ENCODE measurements at places on chromosomes 12 and 14.

- peak; percentile 54 for DNase-seq
Measured at GRCh38 chr12:91361864-91362263, 179.2 kb upstream of the DCN start.

DNA sequence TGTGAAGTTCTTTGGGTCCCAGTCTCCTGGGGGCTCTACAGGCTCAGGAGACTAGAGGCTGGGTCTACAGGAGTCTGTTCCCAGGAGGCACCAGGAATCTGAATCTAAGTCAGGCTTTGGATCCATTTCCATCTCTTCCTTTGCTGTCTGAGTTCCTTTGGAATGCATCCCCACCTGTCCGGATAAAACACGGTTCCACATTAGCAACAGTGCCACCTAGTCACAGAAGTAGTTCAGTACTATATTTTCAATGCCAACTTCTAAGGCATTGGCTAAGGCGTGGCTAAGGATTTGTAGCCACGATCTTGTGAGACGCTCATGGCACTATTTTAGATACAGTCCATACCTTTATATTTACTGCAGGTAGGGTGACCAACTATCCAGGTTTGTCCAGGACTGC lies 15.1 kb downstream of the ZC2HC1C start:
- peak; percentile 20 for DNase-seq

DNA sequence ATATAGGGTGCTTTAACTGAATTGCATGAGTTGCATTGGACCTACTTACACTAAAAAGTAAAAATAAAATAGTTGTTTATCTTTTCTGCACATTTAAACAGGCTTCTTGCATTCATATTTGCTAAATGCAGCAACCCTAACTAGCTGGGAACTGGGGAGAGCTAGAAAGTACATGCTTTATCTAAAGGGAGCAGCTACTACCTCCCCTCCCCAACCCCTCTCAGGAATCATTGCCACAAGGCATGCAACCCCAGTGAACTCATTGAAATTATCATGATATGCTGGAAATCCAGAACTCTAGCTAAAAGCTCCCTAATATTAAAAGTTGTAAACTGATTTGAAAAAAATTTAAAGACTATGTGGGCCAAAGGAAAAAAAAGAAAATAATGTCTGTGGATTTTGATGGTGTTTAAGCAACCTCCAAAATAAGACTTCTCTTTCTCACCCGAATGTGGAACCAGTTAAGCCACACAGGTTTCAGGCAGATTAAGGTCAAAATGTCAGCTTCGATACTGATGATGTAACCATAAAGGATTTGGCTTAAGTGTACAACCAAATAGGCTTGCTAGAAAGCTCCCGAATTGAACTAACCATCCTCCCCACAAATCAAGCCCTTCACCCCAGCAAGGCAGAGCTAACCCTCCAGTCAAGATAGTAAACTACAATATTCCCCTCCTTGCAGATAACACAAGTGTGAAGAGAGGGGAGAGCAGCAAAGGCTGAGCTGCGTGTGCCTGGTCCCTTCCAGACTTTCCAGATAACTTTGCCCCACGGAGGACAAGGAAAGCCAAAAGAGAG lies 13.8 kb upstream of the POC1B start:
- no peak for DNase-seq

GRCh38 chr12:40034156-40034555 lies 71.7 kb downstream of the SLC2A13 start:
- DNase-seq, result no peak
